ENCODE measurements at places on chromosomes 3 and 15. TPM values are rescaled to one million over a fixed set of nuclear protein-coding genes. Genes with fewer than 3 reads are reported as not detected.

Gene BFSP2
- polyA plus RNA-seq, result 1.4 TPM

Gene IVD
- polyA plus RNA-seq, result 26.7 TPM

Gene DNAJA4
- polyA plus RNA-seq, result 12.8 TPM

Gene SATB1
- 7.7 TPM for polyA plus RNA-seq

Gene PIERCE2
- 15.2 TPM for polyA plus RNA-seq

Gene UROC1
- not detected for polyA plus RNA-seq

All from stomach (tissue), 19 donors.